Uterine smooth muscle cell (primary cell): ENCODE measurements at places on chromosomes 3 and 15. TPM values are rescaled to one million over a fixed set of nuclear protein-coding genes. Genes with fewer than 3 reads are reported as not detected.

Gene ZCWPW2
- 0.22 and 0.87 TPM in 2 replicates for total RNA-seq

Gene RHO
- not detected in 2 replicates for total RNA-seq

Gene LMAN1L
- total RNA-seq: 0.11 TPM in 1 of 2 replicates, not detected in the other

Gene SLC2A2
- not detected in 2 replicates for total RNA-seq

Gene NECTIN3
- total RNA-seq: 53.0 and 63.2 TPM in 2 replicates

Gene NEDD4
- total RNA-seq: 43.6 and 53.1 TPM in 2 replicates

Gene GPR149
- total RNA-seq: not detected in 2 replicates
